ENCODE measurements at places on chromosomes 3 and 15.
A peak's percentile ranks its signal among the peaks of the same experiment; 100 is the strongest.

DNA sequence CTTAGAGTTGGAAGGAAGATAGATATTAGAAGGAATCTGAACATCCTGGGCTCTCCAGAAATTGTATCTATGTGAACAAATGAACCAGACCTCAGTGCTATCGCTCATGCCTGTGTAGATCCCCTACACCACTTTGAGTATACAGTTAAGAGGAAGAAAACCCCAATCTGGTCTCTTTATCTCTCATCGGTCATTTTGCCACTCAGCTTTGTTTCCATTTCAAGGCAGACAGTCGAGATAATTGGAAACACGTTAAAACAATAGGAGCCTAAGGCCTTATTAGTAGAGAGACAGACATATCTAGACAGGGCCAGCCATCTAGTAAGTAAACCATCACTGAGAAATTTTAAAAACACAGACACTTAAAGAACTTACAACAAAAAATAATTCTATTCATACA is 101.6 kb downstream of the MYLK start:
- DNase-seq: no peak

GRCh38 chr3:103134023-103134724 is 699.4 kb downstream of the ZPLD1 start:
- no peak for DNase-seq

GRCh38 chr15:62618432-62618831 is 424.1 kb upstream of the TPM1 start:
- no peak for DNase-seq

GRCh38 chr3:5051772-5052171 is 70.3 kb upstream of the ARL8B start:
- no peak for DNase-seq

- peak; percentile 16 for DNase-seq
Measured at GRCh38 chr3:133040696-133041523, 2.7 kb downstream of the TMEM108 start.

GRCh38 chr3:119098619-119099222 is 47.2 kb upstream of the TEX55 start:
- DNase-seq: peak; percentile 6

- DNase-seq: peak; percentile 70
Measured at GRCh38 chr3:169931747-169932520, 20.6 kb downstream of the SAMD7 start.

DNA sequence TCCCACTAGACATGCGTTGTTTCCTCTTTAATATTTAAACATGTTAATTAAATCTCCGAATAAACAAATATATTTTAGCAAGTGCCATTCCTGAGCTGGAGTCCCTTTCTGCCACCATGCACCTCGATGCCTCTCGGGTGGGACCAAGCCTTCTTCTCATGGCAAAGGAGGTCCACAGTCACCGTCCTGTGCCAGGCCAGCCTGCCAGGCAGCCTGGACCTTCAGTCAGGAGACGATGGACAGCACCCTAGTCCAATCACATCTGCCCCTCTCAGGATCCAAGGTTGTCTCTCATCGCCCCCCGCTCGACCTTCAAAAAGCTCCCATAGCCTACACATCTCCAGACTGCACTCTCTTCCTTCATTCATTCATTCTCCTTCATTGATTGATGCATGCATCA is 22.6 kb downstream of the NTRK3 start:
- no peak for DNase-seq

DNA sequence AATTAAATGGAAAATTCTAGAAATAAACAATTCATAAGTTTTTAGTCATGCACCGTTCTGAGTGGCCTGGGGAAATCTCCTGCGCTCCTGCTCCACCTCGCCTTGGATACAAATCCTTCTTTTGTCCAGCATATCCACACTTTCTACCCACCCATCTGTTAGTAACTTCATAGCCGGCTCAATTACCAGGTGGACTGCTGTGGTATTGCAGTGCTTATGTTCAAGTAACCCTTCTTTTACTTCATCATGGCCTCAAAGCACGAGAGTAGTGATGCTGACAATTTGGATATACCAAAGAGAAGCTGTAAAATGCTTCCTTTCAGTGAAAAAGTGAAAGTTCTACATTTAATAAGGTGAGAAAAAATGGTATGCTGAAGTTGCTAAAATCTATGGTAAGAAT is 142.3 kb upstream of the CHL1 start:
- no peak for DNase-seq

- no peak for DNase-seq
Measured at GRCh38 chr3:172320468-172320867, 127.8 kb downstream of the GHSR start.

DNA sequence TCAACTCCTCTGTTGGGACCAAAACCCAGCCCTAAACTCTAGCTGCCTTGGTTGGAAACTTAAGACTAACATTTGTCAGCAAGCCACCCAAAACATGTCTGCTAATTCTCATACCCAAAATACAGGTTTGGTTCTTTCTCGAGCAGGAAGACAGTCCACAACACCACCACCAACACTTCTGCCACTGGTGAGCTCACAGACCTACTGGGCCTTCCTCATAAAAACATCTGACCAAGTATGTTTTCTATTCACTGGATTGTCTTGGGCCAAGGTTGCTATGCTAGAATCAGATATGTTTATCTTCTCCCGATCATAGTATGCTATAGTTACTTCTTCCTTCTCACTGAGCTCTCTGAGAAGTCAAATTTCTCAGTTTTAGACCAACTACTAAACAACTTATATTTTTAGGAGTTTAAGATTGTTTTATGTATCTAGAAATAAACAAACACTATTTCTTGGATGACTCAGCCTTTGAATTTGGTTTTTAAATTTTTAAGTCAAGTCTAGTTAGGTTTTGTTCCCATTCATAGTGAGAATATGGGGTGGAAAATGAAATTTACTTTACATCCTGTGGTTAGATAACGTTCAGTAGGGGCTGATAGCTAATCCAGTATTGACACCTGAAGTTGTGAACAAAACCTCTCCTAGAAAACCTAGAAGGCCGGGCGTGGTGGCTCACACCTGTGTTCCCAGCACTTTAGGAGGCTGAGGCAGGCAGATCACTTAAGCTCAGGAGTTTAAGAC is 360.5 kb downstream of the RSL24D1 start:
- no peak for DNase-seq

- DNase-seq: no peak
Measured at GRCh38 chr15:50050986-50051743, 67.9 kb downstream of the ATP8B4 start.

DNA sequence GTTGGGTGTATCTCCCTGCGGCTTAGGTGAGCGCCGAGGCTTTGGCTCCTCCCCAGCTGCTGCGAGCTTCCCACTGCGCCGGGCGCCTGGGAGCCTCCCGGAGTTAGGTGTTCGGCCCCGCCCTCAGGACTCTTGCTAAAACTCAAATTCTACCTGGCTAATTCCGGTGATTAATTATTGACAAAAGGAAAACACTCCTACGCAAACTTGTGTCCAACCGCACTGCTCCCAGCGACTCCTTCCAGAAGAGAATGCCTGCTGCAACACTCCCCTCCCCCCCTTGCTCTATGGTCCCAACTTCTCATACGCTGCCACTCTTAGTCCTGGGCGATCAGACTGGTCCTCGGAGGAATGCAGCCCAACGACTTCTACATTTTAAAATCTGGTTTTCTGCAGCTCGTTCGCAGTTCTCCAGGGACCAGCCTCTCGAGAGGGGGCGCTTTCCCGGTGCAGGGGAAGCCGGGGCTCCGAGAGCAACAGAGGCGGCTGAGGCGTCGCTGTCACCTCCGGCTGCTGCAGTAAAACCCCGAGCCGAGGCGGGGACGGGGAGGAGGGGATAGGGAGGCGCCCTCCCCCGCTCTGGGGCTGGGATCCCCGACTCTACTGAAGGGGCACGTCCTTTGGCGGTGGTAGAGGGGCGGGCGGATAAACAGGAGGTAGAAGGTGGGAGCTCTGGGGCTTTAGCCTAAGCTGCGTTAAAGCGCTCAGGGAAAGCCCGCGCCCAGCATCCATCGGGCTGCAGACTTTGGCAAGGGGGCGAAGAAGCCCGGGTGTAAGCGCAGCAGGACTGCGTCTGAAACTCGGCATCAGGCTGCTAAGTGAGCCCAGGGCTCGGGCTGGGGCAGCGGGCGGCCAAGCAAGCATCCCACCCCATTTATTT is at the start of gene SPTSSB:
TSS of gene SPTSSB (minus strand) at position 77 of the 880 bp plus-strand sequence. CDS start 25,194 bp downstream, outside the sequence.
- peak; percentile 41 for DNase-seq

DNA sequence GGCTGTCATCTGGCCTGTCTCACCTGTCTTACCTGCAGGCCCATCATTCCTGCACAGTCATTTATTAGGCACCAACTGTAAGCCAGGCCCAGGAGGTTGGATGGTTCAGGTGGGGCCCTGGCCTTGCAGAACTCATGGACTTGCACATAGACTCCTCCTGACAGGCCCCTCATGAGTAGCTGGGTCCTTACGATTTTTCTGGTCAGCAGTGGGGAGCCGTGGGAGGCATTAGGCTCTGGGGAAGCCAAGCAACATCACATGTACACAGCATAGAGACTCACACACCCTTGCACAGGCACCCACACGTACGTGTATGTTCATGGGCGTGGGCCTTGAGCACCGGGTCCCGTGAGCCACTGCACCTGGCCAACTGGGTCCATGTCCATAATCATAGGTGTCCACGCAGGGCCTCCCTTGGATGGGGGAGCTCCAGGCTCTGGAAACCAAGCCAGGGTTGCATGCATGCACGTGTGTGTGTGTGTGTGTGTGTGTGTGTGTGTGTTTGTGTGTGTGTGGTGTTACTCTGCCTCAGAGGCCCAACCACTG is 20.3 kb downstream of the CISH start:
- no peak for DNase-seq

GRCh38 chr15:53709821-53710220 is 49.6 kb downstream of the WDR72 start:
- no peak for DNase-seq
